ENCODE measurements at places on chromosomes 11 and 22.
A peak's percentile ranks its signal among the peaks of the same experiment; 100 is the strongest.

GRCh38 chr22:42500161-42500835 is 19.3 kb downstream of the RRP7A start:
- DNase-seq, result peak; percentile 68

GRCh38 chr11:97683733-97684132 is 1293.9 kb downstream of the JRKL start:
- no peak for DNase-seq

DNA sequence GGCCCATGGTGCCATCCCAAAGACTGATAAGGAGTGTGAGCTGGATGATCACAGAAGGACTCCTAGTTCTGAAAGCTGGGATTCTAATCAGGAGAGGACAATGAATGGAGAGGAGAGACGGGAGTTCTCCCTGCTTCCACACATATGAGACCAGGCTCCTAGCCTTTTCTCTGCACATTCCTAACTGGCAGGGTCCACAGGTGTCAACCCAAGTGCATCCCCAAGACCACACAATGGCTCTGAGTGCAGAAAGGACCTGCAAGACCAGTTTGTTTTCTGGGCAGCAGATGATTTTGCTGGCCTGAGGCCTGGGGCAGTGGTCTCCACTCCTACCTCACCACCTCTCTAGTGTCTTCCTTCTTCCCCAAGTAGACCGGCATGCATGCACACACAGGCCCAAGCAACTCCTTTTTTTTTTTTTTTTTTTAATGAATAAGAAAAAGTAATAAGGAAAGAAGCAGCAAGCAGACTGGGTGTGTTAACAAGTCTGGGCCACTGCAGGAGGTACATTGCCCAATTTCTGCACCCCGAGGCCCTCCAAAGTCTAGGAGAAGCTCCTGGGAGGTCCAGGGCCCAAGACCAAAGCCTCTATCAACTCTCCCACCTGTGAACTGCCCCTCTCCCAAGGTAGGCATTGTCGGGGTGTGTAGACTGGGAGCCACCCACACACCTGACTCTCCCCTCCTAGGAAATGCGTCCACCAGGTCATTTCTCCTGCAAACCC is 1.2 kb upstream of the TSKU start:
- DNase-seq, result no peak

DNA sequence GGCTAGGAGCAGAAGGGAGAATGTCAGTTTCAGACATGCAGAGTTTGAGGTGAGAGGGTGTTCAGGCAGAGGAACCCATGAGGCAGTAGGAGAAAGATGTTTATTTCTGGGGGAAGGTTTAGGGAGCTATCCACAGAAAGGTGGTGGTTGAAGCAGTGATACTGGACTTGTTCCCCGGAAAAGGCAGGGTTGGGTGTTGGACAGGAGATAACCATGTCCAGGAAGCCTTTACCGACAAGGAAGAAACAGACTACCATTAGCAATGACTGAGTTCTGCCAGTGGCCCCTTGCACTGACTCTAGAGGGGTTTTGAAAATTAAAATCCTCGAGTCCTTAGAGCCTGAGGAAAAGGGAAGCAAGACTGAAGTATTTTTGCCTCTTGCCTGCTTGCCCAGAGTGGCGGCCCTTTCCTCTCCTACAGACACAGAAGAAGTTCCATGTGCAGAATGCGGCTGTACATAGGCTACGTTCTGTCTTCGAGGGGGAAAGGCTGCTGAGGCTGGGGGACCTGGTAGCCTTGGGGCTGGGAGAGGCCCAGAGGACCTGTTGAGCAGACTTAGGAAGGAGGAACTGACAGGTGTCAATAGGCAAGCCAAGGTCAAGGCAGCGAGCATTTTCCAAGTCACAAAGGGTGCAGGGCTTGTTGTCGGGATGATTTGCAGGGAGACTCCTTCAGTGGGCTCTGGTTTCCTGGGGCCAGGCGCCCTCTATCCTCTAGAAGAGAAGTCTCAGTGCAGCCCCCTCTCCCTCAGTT is 146.7 kb downstream of the LDLRAD3 start:
- DNase-seq, result no peak

DNA sequence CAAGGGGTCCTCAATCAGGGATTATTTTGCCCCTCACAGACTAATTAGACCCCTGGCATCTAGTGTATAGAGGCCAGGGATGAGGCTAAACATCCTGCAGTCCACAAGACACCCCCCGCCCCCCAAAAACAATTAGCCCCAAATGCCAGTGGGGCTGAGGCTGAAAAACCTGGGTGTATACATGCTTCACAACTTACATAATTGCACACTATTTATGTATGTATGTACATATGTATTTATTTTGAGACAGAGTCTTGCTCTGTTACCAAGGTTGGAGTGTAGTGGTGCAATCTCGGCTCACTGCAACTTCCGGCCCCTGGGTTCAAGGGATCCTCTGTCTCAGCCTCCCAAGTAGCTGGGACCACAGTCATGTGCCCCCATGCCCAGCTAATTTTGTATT is 28.8 kb upstream of the SHANK2 start:
- DNase-seq, result no peak

- DNase-seq, result no peak
Measured at GRCh38 chr11:11313426-11313825, 39.6 kb downstream of the CSNK2A3 start.

GRCh38 chr11:32527261-32528175 is 56.1 kb upstream of the EIF3M start:
- no peak for DNase-seq

GRCh38 chr11:126607374-126607773 is 251.9 kb downstream of the ST3GAL4 start:
- DNase-seq, result no peak

DNA sequence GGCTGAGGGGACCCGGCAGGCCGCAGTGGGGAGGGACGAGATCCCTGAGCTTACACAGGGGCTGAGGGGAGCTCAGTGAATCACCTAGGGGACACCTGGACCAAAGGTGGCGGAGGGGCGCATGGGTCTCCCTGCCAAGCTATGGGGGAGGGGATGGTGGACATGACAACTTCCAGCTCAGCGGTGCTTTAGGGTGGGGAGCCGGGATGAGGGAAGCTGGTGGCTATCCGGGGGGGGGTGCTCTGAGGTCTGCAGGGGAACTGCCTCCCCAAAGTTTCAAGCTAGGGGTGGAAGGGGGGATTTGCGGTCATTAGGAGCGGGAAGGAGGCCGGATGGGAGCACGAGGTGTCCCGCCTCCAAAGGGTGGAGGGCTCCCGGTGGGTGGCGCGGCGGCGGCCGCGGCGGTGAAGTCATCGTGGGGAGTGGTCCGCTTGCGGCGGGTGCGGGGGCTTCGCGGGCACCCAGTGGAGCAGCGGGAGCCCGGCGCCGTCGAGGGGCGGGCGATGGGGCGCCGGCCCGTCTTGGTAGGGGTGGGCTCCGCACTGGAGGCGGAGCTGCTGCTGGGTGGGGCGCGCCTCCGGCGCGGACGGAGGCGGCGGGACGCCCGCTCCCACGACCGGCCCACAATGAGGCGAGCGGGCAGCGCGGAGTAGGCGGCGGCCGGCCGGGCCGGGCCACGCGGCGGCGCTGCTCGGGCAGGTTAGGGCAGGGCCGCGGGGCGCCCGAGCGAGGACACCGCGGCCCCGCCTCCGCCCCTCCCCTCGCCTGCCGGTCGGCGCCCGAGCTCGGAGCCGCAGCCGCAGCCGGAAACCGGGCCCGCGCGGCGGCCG is at the start of gene MICALL1:
TSS of gene MICALL1 (plus strand) at position 764 of the 830 bp plus-strand sequence. CDS start 126 bp downstream, outside the sequence.
- peak; percentile 45 for DNase-seq
